Peyer's patch (tissue), 4 donors: ENCODE measurements at places on chromosomes 7 and 10. TPM values are rescaled to one million over a fixed set of nuclear protein-coding genes. Genes with fewer than 3 reads are reported as not detected.

Gene CCL26
- not detected for total RNA-seq

Gene EMX2
- not detected for total RNA-seq

Gene CDK5
- 12.4 TPM for total RNA-seq

Gene SRRM3
- total RNA-seq: 1.2 TPM

Gene AVPI1
- total RNA-seq: 49.6 TPM

Gene NPY4R
- 1.9 TPM for total RNA-seq

Gene C10orf67
- 1.2 TPM for total RNA-seq

GRCh38 chr7:133290676-133291333, 37.9 kb downstream of the EXOC4 start:
- DNase-seq: no peak

GRCh38 chr7:71145906-71146901, 14.3 kb downstream of the GALNT17 start:
- DNase-seq: no peak

GRCh38 chr10:28730031-28730778, 52.9 kb downstream of the BAMBI start:
- DNase-seq: no peak

DNA sequence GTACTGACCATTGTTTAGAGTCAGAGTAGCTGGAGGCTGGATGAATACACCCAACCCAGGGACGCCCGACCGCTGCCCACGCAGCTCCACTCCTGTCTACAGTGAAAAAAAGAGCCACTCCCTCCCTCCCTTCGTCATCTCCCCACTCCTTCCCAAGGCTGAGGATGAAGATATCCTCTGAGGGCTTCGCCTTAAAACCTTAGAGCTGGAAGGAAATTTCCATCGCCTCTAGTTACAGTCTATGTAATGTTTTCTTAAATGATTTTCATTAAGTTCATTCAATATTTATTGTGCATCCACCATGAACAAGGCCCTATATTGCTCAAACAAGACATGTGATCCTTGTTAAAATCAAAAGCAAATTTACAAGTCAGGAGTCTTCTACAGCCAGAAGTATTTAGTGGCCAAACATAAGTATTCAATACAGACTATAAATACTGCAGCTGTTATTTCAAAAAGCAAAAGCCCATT, 11.3 kb upstream of the SLIT1 start:
- DNase-seq: no peak

- no peak for DNase-seq
Measured at GRCh38 chr7:124031919-124032318, 948 bp downstream of the TMEM229A start.

DNA sequence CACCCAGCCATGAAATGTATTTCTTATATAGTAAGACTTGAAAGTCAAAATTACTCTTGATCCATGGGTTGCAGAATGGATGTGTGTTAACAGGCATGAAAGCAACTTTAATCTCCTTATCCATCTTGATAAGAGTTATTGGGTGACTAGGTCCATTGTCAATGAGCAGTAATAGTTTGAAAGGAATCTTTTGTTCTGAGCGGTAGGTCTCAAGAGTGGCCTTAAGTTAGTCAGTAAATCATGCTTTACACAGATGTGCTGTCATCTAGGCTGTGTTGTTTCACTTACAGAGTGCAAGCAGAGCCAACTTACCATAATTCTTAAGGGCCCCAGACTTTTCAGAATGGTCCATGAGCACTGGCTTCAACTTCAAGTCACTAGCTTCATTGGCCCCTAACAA, 51.2 kb downstream of the KIAA1549 start:
- no peak for DNase-seq

DNA sequence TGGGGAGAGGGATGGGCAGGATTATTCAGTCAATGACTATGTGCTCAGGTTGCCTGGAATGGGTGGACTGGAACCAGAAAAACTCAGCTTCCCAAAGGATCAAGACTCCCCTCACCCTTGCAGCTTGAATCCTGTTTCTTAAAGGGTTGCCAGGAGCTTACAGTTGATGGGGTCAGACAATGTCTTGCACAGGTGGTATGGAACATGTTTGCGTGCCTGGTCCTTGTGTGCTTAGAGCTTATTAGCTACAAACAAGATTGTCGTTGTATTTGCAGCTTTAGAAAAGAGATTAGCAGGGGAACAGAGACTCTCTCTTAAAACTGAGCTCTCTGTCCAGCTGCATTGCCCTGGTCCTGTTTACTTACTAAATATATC, 56.9 kb downstream of the PRR15 start:
- DNase-seq: no peak

- DNase-seq: no peak
Measured at GRCh38 chr7:151456782-151457181, 16.8 kb upstream of the CRYGN start.

DNA sequence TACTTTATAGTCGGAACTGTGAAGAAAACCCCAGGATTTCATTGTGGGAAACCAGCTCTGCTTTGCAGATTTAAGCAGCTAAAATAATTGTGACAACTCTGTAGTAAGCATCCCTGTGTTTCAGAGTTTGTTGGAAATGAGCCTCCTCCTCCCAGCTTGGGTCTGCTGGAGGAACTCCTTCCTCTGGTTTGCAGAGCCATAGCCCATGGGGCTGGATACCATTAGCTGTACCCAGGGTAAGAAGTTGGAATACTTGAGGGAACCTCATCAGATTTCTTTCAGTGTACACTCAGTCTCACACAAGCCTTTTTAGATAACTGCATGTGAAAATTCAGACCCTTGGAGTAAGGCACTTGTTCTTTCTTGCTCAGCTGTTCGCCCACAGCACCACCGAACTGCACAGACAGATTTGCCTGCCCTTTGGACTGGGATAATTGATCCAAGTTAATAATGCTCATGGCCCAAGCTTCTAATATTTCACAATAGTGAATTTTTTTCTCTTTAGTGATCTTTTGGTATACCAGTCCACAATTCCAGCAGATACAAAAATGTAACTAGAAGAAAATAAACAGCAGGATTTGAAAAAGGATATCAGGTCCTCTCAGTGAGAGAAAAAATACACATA, 467.4 kb upstream of the FZD8 start:
- no peak for DNase-seq

DNA sequence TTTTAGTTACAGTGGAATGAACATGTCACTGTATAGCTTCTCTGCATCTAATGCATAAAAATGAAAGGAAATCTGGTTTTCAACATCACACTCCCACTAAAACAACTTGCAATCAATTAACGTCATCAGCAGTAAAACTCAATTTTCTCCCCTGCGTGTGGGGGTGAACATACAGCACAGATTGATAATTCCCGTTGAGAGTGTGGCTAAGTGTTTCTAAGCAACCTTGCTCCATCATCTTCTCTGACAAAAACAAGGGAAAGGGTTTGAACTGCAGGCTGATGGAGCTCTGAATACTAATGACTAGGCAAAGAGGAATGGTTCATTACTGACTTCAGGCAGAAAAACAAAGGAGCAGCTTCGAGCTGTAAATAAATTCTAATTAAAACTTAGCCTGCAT, 238.3 kb downstream of the PARD3 start:
- no peak for DNase-seq
